Naive thymus-derived CD4-positive, alpha-beta T cell (primary cell): ENCODE measurements at places on chromosomes 3 and 15. TPM values are rescaled to one million over a fixed set of nuclear protein-coding genes. Genes with fewer than 3 reads are reported as not detected.

- H3K36me3 ChIP-seq: peaks cover 5% of the 10 kb centered on the region
- H3K4me1 ChIP-seq: no peaks in the 10 kb centered on the region
- no peak for DNase-seq
Measured at GRCh38 chr3:171092467-171092911, 66.0 kb upstream of the SLC2A2 start.

DNA sequence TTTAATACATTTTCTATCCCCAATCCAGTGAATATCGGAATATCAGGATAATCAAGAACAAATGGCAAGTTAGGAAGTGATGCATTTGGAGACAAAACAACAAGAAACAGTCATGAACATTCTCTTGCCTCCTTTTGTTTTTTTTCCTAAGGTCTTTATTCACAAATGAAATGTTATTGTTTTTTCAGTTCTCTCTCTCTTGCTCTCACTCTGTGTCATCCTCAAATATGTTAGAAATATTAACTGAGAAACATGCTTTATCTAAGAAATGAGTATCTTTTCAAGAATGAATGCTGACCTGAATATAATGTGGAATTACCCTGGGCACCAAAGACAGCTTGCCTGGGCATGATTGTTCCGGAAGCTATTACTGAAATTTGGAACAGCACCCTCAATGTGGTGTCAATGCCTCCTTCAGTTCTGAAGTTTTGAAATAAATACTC lies 51.3 kb downstream of the RBMS3 start:
- no peak for DNase-seq
- peaks cover 3% of the 10 kb centered on the region for H3K27me3 ChIP-seq
- no peak overlapping the region for H3K27ac ChIP-seq
- no peaks in the 10 kb centered on the region for H3K36me3 ChIP-seq
- no peaks in the 10 kb centered on the region for H3K4me1 ChIP-seq
- no peak overlapping the region for H3K4me3 ChIP-seq

- H3K27me3 ChIP-seq: no peaks in the 10 kb centered on the region
- no peaks in the 10 kb centered on the region for H3K4me1 ChIP-seq
- no peak overlapping the region for H3K27ac ChIP-seq
- no peak for DNase-seq
- no peak overlapping the region for H3K4me3 ChIP-seq
Measured at GRCh38 chr15:60217161-60217560, 180.6 kb downstream of the ANXA2 start.

IL20RB gene
- total RNA-seq: 2.0 and 2.4 TPM in 2 replicates

CLN6 gene
- 66.6 and 67.8 TPM in 2 replicates for total RNA-seq

- DNase-seq: no peak
- H3K27ac ChIP-seq: no peak overlapping the region
- no peaks in the 10 kb centered on the region for H3K36me3 ChIP-seq
- no peak overlapping the region for H3K4me3 ChIP-seq
Measured at GRCh38 chr3:178465260-178466180, 70.7 kb upstream of the KCNMB2 start.

GRCh38 chr3:45026038-45026437 lies at the start of gene CLEC3B:
CLEC3B (plus strand) TSS chr3:45026303; CDS start chr3:45026363, 60 bp downstream.
- H3K27ac ChIP-seq: no peak within 1 kb of the TSS
- DNase-seq: no peak
- no peak within 1 kb of the TSS for H3K4me3 ChIP-seq
- H3K27me3 ChIP-seq: no peaks in the 10 kb centered on the region

GRCh38 chr3:140004271-140004670 lies 69.3 kb downstream of the CLSTN2 start:
- no peak overlapping the region for H3K4me3 ChIP-seq
- H3K27me3 ChIP-seq: no peaks in the 10 kb centered on the region
- H3K4me1 ChIP-seq: no peaks in the 10 kb centered on the region
- H3K27ac ChIP-seq: no peak overlapping the region
- DNase-seq: no peak

PPP1R14D gene
- not detected in 2 replicates for total RNA-seq

ROBO2 gene
- not detected for total RNA-seq

DNA sequence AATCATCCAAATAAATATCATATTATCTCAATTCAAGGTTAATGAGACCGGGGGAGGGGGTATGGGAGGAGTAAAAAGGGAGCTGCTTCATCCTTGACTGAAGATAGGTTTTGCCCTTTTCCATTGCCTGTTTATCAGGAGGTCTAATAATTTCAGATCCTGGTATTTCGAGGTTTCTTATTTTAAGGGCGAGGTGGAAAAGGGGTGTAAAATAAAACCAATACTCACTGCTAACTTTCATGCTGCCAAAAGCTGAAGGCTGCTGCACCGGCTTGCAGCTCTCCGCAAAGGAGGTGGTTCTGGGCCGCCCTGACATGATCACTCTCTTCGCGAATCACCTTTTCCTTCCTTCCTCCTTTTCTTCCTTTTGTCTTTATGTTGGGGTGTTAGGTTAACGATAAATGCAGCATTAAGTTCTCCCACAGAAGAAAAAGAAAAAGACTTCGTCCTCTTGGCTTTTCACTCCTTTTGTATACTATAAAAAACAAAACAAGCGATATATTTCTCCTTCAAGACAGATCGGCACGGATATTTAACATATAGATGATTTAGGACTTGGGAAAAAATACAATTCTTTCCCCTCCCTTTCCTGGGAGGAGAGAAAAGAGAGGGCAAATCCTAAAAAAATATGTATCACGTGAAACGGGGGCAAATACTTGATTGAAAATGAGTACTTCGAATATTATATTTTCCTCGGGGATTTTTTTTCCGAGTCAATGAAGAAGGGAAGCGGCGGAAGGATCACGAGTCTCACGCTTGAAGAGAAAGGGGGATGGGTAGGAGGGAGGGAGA lies 932 bp downstream of the GSK3B start:
- H3K27ac ChIP-seq: peak overlapping the region; percentile 92
- H3K4me1 ChIP-seq: peaks cover 36% of the 10 kb centered on the region
- H3K27me3 ChIP-seq: no peaks in the 10 kb centered on the region
- peak; percentile 24 for DNase-seq

FAM227B gene
- total RNA-seq: 3.7 and 4.7 TPM in 2 replicates

DNA sequence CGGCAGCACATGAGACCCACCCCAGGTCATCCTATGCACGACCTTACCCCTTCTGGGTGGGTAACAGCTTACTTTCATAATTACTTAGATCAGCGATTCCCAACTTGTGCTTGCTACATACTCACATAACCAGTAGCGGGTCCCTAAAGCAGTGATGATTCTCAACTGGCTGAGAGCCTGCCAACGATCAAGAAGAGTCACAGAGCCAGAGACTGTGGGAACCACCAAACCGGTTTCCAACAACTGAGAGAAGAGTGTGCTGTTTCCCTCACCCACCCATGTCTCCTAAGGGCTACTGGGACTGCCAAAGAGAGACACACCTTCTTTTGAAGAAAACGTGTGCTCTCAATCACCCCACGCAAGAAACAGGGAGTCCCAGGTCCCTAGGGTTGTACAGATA lies 12.0 kb upstream of the XXYLT1 start:
- no peak overlapping the region for H3K27ac ChIP-seq
- DNase-seq: no peak
- no peaks in the 10 kb centered on the region for H3K4me1 ChIP-seq
- H3K27me3 ChIP-seq: no peaks in the 10 kb centered on the region

DNA sequence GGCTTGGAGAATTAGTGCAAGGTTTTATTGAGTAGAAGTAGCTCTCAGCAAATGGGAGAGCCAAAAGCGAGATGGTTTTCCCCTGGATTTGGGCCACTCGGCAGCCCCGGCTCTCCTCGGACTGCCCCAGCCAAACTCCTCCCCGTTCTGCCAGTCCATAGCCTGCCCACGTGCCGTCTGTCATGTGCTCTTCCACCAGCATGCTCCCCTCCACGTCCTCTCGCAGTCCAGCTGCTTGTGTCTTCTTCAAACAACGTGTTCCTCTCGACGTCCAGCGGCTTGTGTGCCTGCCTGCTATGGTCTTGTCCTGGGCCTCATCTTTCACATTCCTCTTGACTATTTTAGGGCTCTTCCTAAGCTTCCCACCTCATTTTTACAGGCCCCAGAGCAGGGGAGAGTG lies 16.7 kb upstream of the SECISBP2L start:
- peaks cover 50% of the 10 kb centered on the region for H3K4me1 ChIP-seq
- H3K36me3 ChIP-seq: no peaks in the 10 kb centered on the region
- H3K27me3 ChIP-seq: no peaks in the 10 kb centered on the region

DNA sequence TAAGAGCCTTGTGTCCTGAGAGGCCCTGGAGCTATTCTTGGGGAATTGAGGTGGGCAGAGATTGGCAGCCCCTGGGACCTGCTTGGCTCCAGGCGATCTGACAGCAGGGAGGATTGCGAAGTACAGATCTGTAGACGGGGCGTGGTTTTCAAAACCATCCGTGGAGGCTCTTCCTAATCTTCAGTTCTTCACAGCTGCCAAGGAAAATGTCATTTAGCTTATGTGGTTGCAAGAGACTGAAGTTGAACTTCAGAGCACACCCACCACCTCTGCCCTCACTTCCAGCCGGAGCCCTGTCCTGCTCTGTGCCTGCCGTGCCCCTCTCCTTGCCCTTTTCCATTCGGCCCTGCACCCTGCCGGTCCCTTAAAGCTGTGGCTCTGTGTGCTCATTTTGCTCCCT lies 12.9 kb downstream of the NISCH start:
- H3K4me1 ChIP-seq: no peaks in the 10 kb centered on the region
- H3K4me3 ChIP-seq: no peak overlapping the region
- no peak for DNase-seq
- H3K36me3 ChIP-seq: peaks cover 7% of the 10 kb centered on the region
- no peaks in the 10 kb centered on the region for H3K27me3 ChIP-seq

ZPLD1 gene
- total RNA-seq: not detected

- DNase-seq: no peak
- H3K27ac ChIP-seq: no peak overlapping the region
Measured at GRCh38 chr15:48671103-48672022, 25.9 kb upstream of the FBN1 start.

SSUH2 gene
- not detected for total RNA-seq

PLCH1 gene
- not detected for total RNA-seq

DNA sequence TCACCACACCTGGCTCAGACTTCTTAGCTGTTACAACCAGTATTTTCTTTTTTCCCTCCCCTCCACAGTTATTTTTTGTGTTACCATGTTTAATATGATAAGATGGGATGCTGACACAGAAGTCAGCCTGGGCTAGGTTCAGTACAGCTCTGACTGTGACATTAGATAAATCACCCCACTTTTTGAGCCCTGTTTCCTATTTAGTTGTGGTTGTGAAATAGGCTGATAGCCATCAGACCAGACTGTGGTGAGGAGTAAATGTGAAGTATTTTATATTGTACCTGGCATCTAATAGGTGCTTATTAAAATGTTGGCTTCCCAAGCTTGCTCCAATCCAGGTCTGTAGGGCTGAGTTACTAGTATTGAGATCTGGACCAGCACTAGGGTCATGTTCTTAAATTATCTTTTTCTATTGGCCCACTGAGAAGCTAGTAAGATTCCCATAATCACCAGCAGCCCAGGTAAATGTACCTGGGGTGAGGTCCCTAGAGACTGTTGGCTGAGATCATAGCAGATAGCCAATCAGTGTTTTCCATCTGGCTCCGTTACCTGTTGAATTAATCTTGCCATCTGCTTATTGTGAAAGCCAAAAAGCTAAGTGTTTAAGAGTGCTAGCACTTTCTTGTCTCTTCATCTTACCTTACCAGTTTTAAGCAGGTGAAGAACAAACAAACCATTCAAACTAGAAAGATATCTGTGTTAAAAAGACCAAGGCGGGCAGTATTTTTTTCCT lies 61.0 kb downstream of the CCK start:
- H3K4me1 ChIP-seq: no peaks in the 10 kb centered on the region
- H3K27me3 ChIP-seq: no peaks in the 10 kb centered on the region
- H3K27ac ChIP-seq: no peak overlapping the region
- H3K36me3 ChIP-seq: no peaks in the 10 kb centered on the region
- no peak overlapping the region for H3K4me3 ChIP-seq

ZNF80 gene
- 0.59 TPM for total RNA-seq

- no peaks in the 10 kb centered on the region for H3K27me3 ChIP-seq
- no peak for DNase-seq
- H3K36me3 ChIP-seq: no peaks in the 10 kb centered on the region
- no peak overlapping the region for H3K4me3 ChIP-seq
Measured at GRCh38 chr3:81716870-81717509, 44.5 kb downstream of the GBE1 start.

SEMA7A gene
- total RNA-seq: 13.7 and 15.7 TPM in 2 replicates

- no peak overlapping the region for H3K27ac ChIP-seq
- peaks cover 4% of the 10 kb centered on the region for H3K4me1 ChIP-seq
- H3K27me3 ChIP-seq: no peaks in the 10 kb centered on the region
- no peak for DNase-seq
- H3K4me3 ChIP-seq: no peak overlapping the region
- H3K36me3 ChIP-seq: peaks cover 7% of the 10 kb centered on the region
Measured at GRCh38 chr15:45630917-45631691, 3.7 kb upstream of the SQOR start.

- H3K36me3 ChIP-seq: no peaks in the 10 kb centered on the region
- no peak for DNase-seq
- H3K27me3 ChIP-seq: no peaks in the 10 kb centered on the region
- H3K4me1 ChIP-seq: no peaks in the 10 kb centered on the region
Measured at GRCh38 chr3:127698691-127699415, 26.1 kb downstream of the ABTB1 start.

CD86 gene
- 1.0 TPM for total RNA-seq

NBEAL2 gene
- 48.8 TPM for total RNA-seq

- no peak overlapping the region for H3K27ac ChIP-seq
- H3K4me1 ChIP-seq: no peaks in the 10 kb centered on the region
- DNase-seq: no peak
- no peaks in the 10 kb centered on the region for H3K27me3 ChIP-seq
Measured at GRCh38 chr3:195081242-195081963, 189.6 kb downstream of the XXYLT1 start.

DNA sequence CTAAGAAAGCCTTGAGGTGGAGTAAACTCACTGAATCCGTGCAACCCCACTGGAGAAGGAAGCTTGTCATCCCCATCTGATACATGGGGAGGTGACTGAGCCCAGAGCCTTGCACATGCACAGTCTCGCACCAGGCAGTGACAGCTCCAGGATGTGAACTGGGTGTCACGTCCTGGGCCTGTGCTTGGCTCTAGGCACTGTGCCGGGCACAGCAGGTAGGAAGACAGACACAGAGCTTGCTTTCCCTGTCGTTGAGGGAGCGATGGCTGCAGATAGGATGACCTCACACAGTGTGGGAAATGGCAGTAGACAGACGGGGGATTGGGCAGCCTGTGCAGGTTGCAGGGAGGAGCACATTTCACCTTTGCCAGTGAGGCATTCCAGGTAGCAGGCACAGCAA lies 12.2 kb upstream of the ATP2B2 start:
- H3K27me3 ChIP-seq: no peaks in the 10 kb centered on the region
- no peak for DNase-seq
- no peak overlapping the region for H3K27ac ChIP-seq
- no peaks in the 10 kb centered on the region for H3K4me1 ChIP-seq
- H3K36me3 ChIP-seq: no peaks in the 10 kb centered on the region

PLSCR4 gene
- total RNA-seq: not detected in 2 replicates
